Hematopoietic multipotent progenitor cell treated with erythropoietin and hydrocortisone succinate and interleukin-3 and kit ligand, for 8 days (in vitro differentiated cells): ENCODE measurements at places on chromosomes 6 and 20.

DNA sequence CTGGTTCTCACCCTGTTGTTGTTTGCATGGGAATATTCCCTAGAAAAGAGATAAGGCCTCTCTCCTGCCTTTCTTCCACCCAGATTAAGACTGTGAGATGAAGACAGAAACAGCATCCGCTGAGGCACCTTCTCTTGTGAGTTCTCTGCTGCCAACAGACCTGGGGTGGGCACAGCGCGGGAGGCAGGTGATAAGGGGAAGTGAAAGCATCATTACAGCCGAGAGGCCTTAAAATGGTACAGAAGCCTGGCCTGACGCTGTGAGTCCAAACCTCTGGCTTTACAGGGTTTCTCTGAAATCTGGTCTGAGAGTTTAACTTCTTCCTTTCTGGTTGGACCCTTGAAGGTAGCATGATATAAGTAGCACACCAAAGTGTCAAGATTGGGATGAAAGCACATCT lies 21.0 kb upstream of the IYD start:
- DNase-seq = no peak

- DNase-seq = no peak
Observed at GRCh38 chr6:44068607-44069296, 58.5 kb downstream of the MRPL14 start.

DNA sequence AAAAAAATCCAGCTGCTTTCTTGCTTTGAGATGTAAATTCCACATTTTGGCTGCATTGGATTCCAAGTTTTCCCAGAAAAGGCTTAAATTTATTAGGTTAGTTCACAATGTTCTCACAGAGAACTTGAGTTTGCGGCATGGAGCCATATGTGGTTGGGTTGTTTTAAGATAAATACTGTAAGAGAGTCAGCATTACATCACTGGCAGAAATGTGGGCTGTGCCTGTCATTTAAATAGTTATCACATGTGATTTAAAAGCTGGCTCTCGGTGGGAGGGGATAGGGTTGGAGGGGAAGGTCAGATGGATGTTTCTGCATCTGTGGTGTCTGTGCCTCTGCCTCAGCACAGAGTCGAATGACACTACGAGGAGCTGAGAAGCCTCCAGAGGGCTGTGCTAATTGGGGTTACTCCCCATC lies 73.8 kb upstream of the SCP2D1 start:
- DNase-seq = no peak

GRCh38 chr6:19949155-19949554 lies 112.0 kb downstream of the ID4 start:
- no peak for DNase-seq

DNA sequence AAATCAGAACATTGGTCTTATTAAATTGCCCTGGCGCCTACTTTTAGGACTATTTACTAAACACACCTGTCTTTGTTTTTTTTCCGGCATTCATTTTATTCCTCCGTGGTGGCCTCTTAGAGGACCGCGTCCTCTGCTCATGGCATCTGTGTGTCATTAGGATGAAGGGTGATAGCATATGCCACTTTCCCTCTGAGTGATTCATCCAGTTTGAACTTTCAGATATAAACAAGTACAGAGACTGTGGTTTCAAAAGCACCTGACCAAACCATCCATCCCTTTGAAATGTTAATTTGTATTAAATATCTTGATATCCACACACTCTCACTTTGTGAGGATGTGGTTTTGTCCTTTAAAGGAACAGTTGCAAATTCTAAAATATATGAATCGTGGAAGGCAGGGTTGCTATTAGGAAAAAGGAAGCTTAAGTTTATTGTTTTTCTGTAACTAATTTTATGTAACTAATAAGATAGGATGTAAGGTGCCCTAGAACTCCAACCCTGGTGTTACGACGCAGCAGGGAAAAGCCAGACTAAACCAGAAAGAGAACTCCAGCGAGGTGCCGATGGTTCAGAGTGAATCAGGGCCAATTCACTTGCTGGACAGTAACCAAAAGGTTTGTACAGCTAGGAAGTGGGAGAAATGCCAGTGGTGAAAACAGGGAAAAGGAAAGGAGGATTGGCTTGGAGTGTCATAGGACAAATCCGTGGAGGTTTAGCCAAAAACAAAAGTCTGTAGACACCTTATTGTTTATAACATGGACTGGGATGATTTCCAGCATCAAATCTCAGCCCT lies 98.7 kb downstream of the SHLD1 start:
- no peak for DNase-seq

DNA sequence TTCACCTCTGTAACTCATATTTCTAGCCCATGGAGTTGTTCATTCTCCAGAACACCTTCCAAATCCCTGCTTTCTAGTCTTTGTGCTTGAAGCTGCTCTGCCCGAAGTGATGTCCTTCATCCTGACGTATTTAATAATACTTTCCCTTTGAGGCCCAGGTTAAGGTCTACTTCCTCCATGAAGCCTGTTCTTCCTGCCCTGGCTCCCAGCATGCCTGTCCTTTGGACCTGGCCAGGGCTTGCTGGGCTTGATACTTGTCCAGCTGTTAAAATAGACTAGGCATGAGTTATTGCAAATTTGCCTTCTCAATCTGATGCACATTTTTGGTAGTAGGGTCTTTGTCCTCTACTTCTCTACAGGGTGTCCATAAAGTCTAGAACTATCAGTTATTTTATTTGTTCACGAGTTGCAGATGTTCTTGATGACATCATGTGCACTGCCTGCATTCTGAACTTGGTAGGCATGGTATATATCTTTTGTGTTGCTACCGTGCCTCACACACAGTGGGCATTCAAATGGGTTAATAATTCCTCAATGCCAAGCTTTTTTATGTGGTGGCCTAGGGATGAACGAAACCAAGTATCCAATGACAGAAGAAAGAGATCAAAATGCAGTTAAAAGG lies 3.1 kb upstream of the MAP7 start:
- DNase-seq = no peak

GRCh38 chr6:137240168-137240567 lies 21.0 kb upstream of the IFNGR1 start:
- no peak for DNase-seq

- DNase-seq = peak; percentile 88
Observed at GRCh38 chr6:16319813-16320532, 81.6 kb downstream of the GMPR start.

- peak; percentile 77 for DNase-seq
Observed at GRCh38 chr6:108557494-108558371, 3.0 kb upstream of the FOXO3 start.

DNA sequence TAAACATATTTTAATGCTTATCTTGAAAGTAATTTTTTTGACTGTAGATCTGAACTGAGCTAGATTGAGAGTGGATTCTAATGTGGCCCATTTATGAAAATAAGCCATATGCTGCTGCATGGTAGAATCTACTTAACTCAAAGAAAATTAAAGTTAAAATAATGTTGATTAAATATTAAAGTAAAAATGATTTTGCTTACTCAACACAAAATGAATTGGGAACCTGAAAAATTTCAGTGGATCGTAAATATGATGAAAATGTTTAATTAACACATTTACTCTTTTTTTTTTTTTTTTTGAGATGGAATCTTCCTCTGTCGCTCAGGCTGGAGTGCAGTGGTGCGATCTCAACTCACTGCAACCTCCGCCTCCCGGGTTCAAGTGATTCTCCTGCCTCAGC lies 144.5 kb upstream of the HMGN3 start:
- DNase-seq = no peak

- no peak for DNase-seq
Observed at GRCh38 chr20:57395111-57395966, 4.1 kb downstream of the RBM38 start.

DNA sequence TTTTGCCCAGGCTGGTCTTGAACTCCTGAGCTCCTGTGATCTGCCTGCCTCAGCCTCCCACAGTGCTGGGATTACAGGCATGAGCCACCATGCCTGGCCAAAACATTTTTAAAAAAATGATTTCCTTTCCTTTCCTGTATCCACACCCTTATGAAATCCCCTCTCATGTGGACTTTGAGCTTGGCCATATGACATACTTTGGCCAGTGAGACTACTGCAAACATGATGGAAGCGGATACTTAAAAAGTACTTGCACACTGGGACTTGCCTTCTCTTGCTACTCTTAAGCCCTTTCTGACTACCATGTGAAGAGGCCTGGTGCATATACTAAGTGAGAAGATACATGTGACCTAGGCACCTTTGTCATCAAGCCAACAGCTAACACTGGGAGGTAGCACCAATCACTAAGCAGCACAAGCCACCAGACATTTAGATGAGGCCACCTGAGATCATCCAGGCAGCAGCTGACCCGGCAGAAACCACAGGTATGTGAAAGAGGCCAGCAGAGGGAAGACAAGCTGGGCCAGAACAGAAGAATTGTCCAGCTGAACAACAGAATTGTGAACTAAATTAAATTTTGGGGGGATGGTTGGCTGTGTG lies 78.5 kb upstream of the HDAC2 start:
- no peak for DNase-seq

- peak; percentile 41 for DNase-seq
Observed at GRCh38 chr6:152068622-152069261, 261.3 kb downstream of the ESR1 start.

DNA sequence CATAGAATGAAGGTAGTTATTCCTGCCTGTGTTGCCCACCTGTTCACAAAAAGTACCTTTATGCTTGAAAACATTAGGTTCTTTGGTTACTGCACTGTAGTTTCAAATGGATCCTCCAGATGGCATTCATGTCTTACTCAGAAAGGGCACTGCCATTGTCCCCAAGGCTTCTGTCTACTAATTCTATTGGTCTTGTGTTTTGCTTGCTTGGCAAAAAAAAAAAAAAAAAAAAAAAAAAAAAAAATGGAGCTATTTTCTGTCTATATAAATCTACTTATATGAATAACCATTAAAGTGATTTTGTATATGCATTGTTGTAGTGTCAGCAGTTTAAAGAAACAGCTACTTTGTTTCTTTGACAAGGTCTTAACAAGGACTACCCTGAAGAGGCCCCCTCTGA lies 12.7 kb upstream of the EFHC1 start:
- DNase-seq = peak; percentile 81

DNA sequence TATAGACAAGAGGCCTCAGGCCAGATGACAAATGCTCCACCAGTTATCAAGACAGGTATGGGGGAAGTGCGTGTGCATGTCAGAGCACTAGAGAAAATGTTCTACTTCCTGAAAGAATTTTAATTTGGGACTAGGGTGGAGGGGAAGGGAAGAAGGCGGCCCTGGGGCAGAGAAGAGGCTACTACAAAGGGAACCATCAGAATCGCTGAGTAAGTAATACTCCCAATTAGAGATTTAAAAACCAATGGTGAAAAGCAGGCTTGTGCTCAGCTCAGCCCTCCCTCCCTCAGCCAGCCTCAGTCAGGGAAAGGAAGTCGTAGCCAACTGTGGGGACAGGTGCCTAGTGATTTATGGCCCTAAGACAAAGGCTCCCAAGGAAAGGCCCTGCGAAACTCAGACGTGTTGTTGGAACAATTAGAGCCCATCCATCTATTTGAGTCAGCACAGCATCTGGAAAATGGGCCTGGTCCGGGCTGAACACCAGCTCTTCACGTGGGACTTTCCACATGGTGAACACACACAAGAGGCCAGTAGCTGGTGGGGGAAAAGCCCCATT lies 15.0 kb upstream of the MAFB start:
- DNase-seq = no peak

DNA sequence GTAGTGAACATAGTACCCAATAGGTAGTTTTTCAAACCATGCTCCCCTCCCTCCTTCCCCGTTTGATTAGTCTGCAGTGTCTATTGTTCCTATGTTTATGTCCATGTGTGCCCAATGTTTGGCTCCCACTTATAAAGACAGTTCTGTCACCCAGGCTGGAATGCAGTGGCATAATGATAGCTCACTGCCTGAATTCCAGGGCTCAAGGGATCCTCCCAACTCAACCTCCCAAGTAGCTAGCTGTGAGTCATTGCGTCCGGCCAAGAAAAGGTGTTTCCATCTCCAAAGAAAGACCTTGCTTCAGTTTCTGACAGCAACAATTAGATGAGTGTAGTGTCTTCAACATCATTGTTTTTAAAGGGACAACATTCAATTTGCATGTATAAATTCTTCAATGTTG lies 131.1 kb upstream of the CEP162 start:
- DNase-seq = no peak

DNA sequence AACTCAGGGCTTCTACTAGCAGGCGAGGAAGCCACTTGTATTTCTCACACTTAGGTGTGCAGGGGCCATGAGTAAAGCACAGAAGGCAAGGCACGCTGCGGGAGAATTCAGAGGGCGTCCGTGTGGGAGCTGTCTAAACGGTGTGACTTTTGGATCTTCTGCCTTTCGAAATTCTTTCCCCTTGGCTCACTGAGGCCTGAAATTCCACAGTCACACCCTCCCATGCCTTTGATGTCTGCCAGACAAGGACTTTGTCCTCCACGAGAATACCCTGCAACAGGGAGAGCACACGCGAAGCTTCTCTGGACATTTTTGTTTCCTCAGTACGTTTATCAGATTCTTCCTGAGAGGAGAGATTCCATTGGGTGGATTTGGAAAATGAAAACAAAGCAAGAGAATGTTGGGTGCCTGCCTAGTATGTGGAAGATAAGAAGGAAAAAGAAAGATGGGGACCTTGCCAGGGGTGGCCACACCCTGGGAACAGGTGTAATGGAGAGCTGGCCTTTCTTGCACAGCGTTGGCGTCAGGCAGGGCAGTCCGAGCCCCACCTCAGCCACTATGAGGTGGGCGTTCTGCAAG lies 235.7 kb downstream of the MYLK4 start:
- no peak for DNase-seq

- no peak for DNase-seq
Observed at GRCh38 chr6:160226118-160226591, 32.5 kb downstream of the SLC22A2 start.

DNA sequence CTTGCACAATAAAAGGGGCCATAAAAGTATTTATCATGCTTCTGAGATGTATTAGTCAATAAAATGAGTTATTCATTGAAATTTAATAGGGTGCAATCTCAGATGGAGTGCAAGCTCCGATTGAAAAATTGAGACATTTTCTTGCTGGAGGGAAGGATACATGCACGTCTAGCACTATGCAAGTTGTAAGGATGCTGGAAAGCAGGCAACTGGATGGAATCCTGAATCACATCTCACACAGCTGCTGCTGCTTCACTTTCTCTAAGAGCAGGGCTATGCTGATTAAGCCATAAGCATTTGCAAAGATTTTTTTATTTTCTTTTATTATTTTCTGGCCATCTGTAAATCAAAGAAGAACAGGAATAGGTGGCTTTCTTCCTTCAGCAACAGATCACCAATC lies 308.8 kb upstream of the EPHA7 start:
- no peak for DNase-seq

DNA sequence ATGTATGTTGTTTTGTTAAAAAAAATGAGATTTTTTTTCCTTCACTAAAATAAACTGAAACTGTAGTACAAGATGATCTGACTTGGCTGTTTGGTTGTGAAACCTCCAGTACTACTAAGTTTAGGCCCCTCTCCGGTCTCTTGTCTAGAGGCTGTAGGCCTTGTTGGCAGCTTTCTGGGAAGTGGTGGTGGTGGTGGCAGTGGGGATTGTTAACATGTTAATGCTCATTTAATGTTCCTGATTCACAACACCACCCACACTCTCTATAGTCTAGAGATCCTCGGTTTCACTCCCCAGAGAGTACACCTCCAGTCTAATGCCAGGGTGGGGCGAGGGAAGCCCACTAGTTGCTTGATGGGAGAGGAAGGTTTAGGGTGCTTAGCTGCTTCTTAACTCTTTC lies 24.1 kb downstream of the STK4 start:
- DNase-seq = no peak
